ENCODE measurements at places on chromosomes 5 and 9.

- DNase-seq = no peak
These were observed 20.0 kb downstream of the TMEFF1 start for GRCh38 chr9:100492952-100493351.

DNA sequence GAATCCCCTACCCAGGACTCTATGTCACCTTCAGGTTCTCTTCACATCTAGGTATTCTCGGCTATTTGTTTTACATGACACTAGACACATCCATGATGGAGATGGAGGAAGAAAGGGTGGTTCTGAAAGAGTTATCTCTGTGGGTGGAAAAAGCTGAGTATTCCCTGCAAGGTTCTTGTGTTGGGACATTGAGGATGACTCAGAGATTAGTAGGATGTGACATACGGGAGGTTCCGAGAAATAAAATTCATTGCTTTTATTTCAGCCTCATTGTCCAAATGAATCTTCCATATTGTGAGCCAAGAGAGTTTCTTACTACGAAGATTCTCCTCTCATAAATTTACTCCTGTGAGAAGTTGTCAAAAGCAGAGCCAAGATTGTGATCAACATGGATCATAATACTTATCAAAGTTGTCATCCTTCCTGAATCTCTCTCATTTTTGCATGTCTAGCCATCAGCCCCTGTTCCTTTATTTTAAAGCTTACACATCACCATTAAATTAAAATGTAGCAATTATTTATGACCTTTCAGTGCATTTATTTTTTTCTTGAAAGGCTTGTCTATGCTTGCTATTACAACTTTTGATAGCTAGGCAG is 370.0 kb downstream of the PSAT1 start:
- DNase-seq = no peak

GRCh38 chr9:127828262-127829031 is 25.8 kb downstream of the FPGS start:
- DNase-seq = no peak

- DNase-seq = no peak
These were observed 6.7 kb downstream of the CCDC187 start for GRCh38 chr9:136297016-136297691.

DNA sequence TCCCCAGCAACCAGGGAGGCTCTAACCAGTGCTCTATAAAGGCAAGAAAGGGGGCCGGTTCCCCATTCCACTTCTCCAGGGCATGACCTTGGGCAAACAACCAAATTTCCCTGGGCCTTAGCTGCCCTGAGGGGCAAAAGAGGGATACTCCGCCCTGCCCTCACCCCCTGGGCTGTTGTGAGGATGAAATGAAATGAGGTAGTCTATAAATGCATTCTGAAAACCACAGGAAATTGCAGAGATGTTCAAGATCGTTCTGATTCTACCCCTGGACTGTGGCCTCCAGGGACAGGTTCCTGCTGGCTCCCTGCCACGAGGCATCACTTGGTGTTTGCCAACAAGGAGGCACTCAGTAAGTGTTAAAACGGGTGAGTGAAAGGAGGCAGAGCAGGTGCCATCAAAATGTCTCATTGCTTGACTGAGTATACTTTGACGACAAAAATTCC is 5.7 kb downstream of the RAPGEF1 start:
- peak; percentile 75 for DNase-seq

Data from effector memory CD8-positive, alpha-beta T cell (primary cell).